Stimulated activated CD8-positive, alpha-beta memory T cell treated with anti-CD3 and anti-CD28 coated beads, Interleukin-4, amount 100 ng/mL, for 1 hour (primary cell): ENCODE measurements at places on chromosomes 2 and 18.

GRCh38 chr18:4146797-4147196 is 308.3 kb downstream of the DLGAP1 start:
- no peak for DNase-seq

- DNase-seq: no peak
These were observed 74.3 kb upstream of the CCDC150 start for GRCh38 chr2:196565106-196565765.

DNA sequence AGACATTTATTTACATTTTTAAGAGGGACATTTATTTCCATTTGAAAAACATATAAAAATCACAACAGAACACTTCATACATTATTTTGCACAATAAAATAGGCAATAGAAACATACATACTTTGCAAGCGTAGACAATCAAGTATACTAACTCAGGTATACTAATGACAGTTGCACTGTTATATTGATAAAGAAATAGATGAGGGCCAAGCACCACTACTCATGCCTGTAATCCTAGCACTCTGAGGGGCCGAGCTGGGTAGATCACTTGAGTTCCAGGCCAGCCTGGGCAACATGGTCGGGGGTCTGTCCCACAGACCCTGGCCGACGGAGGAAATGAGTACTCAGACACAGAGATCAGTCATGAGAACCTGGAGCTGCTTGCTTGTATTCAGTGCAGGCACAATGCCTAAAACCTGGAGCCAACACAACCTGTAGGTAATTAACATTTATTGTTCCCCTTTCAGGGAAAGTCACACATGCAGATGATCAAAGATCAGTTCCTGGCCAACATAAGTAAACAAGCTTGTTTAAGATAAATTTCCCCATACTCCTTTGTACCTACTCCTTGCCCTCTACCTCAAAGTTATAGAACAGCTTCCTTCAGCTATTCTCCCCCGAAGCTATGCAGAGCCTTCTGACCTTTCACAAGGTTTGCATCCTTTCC is 1960.2 kb downstream of the SUCLG1 start:
- DNase-seq: no peak

DNA sequence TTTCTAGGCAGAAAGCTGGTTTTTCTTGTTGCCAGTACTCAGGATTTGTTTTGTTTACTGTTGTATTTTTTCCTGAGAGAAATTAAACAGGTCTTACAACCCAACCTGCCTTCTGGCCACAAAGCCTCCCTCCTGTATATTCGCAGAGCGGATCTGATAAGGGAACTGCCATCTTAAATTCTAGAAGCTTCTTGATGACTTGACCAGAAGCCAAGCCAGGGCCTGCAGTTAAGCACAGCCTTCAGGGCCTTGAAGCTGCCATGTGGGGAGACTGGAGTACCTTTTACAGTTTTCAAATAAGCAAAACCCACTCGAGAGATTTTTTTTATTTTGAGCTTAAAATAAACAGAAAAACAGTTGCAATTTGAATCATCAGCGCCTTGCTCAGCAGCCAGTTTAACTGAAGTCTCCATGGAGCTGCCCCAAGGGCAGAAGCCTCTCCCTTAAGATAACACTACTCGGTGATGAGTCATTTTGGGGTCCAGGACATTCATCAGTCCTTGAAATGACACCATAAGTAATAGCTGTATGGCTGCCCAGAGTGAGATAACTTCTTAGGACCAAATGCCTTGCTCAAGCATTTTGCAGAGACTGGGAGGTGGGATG is 51.5 kb upstream of the PHLPP1 start:
- DNase-seq: no peak

DNA sequence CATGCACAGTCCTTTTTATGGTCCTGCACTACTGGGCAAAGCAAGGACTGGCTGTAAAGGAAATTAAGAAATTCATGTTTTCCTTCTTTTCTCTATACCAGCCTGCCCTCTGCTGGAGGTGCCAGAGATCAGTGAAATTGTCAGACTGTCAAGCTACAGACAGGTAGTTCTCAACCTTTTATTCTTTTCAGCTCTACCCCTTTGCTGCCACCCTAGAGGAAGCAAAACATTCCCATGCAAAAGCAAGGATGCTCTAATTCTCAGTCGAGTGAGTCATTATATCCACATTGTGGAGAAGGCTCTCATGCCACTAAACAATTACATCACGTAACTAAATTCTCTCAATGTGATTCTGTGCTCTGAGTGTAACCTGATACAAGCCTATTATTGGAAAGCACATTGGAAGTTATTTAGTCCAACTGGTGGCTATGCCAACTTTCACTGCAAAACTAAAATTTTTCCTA is 25.0 kb upstream of the RAPGEF4 start:
- DNase-seq: no peak

DNA sequence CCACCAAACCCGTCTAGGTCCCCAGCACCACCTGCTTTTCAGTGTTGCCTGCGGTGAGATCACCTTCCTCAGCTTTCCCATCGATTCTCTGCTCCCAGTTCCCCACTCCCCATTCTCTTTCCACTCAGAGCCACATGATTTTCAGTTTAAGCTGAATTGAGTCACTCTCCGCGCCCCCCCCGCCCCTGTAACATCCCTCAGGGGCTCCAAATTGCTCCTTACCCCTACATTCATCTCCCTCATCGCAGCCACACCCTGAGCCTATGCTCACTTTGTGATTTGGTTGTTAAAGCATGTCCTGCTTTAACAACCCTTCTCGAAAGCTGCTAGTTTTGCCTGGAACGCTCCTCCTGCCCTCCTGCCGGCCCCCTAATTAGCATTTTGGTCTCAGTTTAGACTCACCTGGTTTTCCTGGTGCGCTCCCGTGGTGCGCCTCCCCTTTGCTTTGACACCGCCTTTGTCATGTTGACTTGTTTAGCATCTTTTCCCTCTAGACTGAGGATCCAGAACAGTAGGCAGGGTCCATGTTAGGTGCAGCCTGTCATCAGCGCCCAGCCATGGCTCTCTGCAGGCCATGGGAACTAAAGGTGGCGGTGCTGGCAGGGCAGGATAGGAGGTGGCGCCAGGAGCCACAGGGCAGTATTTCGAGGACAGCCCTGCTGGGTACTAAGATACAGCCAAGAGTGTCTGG is 60.8 kb downstream of the ST3GAL5 start:
- no peak for DNase-seq

DNA sequence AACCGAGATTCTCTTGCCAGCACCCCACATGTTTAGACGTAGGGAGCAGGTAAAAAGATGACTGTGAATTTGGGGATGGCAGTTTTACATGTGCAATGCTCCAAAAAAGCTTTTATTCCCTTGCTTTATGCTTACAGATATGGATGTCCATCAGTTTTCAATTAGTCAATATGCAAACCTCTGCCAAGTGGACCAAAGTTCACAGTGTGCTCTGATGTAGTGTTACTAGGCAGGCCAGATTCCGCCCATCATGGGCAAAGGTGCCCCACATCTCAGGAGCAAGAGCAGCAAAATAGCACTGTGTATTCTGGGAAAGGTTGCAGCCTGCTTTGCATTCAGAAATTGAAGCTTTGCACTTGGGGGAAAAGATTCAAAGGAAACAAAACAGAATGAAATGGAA is 329.7 kb upstream of the ZEB2 start:
- no peak for DNase-seq

GRCh38 chr2:241061275-241061674 is 40.8 kb downstream of the MTERF4 start:
- no peak for DNase-seq

GRCh38 chr18:70559446-70559845 is 270.6 kb downstream of the SOCS6 start:
- DNase-seq: no peak

GRCh38 chr2:27264253-27264752 is 1.5 kb upstream of the SLC30A3 start:
- no peak for DNase-seq

GRCh38 chr2:141331127-141331526 is 799.7 kb downstream of the LRP1B start:
- DNase-seq: no peak

DNA sequence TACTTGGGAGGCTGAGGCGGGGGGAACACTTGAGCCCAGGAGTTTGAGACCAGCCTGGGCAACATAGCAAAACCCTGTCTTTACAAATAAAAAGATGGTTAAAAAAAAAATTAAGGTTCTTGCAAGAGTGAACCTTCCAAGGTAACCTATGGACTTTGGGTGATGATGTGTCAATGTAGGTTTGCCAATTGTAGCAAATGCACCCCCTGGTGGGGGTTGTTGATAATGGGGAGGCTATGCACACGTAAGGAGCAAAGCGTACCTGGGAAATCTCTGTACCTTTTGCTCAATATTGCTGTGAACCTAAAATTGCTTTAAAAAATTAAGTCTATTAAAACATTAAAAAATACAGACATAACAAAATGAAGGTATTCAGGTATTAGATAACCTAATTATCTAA is 70.4 kb downstream of the CWC22 start:
- no peak for DNase-seq

- DNase-seq: no peak
These were observed 57.8 kb upstream of the MAP3K20 start for GRCh38 chr2:173017646-173018420.

DNA sequence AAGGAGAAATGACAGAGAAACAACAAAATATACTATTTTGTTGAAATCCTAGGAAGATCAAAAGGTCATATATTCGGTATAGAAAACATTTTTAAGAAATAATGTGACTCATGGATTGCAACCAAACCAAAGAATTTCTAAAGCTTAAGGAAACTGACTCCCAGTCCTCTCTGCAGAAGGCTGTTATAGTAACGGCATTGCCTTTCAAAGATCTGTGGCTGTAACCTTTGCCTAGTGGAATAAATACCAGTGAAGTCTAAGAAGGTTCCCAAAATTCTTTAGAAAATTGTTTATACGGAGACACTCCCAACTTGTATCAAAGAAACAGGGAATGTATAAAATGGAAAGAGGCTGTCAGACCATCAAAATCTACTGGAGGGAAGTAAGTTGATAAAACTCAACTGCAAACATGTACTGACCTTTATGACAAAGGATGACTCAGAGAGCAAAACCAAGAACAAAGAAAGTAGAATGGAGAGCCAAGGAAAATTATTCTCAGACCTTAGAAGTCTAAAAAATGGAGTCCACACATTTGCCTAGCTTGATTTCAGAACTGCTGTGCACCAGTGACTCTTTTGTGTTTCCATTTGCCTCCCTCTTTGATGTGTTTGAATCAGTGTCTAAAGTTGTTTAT is 48.6 kb upstream of the FSIP2 start:
- DNase-seq: no peak

DNA sequence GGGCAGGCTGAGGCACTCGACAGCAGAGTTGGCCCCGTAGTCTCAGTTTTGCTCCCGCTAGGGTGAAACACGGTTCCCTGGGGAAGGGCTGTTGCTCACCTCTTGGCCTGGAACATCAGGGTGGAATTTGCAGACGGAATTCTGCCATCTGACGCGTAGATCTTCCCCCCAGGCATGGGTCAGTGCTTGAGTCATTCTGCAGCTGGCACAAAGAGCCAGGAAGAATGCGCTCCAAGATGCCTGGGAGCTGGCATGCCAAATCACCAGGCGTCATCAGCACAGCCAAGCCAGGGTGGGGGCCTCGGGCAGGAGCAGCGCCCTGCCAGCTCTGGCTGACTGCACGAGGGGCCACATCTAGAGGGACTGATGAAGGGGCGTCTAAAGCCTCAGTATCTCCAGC is 42.7 kb downstream of the ODC1 start:
- DNase-seq: no peak

DNA sequence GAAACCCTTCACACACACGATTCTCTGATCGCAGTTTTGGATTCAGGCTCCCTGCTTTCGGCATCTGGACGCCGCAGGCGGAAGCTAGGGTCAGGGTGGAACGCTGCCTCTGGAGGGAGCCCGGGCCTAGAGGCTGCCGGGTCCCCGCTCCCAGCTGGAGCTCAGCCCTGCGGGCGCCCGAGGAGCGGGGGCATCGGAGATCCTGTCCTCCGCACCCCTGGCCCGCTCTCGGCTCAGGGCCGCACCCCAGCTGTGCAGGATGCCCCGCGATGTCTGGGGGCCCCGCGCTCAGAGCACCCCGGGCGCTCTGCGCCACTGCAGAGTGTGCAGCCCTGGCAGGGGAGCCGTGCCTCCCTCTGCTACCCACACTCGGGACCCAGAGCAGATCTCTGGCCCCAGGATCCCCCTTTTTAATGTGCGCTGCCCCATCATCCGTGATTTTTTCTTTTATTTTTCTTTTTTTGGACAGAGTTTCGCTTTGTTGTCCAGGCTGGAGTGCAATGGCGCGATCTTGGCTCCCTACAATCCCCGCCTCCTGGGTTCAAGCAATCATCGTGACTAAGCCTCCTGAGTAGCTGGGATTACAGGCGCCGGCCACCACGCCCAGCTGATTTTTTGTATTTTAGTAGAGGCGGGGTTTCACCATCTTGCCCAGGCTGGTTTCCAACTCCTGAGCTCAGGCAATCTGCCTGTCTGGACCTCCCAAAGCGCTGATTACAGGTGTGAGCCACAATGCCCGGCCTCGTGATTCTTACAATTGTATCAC is 54.8 kb upstream of the TUBA3E start:
- DNase-seq: no peak
